ENCODE measurements at places on chromosomes 11 and 22.
A peak's percentile ranks its signal among the peaks of the same experiment; 100 is the strongest.

DNA sequence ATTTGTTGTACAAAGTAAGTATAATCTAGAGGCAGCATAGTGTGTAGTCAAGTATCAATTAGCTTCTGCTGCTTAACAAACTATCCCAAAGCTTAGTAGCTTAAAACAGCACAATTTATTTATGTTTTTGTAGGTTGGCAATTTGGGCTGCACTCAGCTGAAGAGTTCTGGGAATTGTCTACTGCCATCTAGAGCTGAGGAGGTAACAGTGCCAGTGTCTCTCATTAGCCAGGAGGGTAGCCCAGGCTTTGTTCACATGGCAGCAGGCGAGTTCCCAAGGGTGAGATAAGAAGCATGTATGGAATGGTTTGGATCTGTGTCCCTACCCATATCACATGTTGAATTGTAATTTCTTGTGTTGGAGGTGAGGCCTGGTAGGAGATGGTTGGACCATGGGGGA, 45.8 kb upstream of the SLN start:
- DNase-seq, result no peak

GRCh38 chr22:27853424-27853823, 51.9 kb upstream of the MN1 start:
- DNase-seq, result no peak

DNA sequence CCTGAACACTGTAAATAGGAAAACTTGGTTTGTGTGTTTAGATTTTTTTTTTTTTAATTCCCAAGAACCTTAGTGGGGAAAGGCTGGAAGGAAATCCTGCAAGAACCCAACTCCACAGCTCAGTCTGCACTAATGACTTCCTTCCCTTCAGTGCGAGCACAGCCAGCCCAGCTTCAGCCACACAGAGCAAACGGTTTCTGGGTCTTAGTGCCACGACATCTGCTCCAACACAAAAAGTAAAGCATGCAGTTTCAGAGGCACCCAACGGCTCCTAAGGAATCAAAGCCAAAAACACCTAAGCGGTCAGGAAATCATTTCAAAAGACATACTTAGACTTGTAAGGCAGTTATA, 236.1 kb downstream of the TTC28 start:
- DNase-seq, result peak; percentile 43

GRCh38 chr11:34594603-34595002, 26.3 kb upstream of the EHF start:
- DNase-seq, result no peak

DNA sequence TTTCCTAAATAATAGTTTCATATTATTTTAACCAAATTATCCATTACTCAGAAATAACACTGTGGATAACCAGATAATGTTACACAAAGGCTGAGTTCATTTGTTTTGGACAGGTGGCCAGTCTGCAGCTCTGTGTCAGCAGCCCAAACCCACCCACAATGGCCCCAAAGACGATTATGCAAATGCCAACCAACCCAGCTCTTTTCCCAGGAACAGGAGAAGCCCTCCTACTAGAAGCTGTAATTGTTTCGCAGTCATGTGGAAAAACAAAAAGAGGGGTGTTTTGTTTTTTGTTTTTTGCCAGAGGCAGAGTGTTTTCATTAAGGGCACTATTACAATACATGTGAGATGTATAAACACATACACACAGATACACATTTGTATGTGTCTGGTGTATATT, 102.1 kb downstream of the FCHSD2 start:
- no peak for DNase-seq

- no peak for DNase-seq
Measured at GRCh38 chr11:27423125-27423524, 49.5 kb downstream of the LGR4 start.

DNA sequence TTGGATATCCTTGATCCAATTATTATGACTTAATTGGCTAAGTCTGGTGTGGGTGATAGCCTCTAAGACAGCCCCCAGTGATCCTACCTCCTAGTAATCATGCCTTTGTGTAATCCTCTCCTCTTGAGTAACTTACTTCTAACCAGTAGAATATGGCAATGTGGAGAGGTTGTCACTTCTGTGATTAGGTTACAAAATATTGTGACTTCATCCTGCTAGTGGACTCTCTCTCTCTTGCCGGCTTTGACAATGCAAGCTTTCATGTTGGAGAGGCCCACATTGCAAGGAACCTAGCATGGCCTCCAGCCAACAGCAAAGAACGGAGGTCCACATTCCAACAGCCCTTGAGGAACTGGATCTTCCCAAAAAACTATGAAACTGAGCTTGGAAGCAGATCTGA, 19.5 kb downstream of the YPEL4 start:
- DNase-seq, result no peak

- DNase-seq, result no peak
Measured at GRCh38 chr22:40726514-40726913, 47.2 kb downstream of the MCHR1 start.

GRCh38 chr11:104997288-104997687, 25.7 kb downstream of the CASP5 start:
- DNase-seq, result no peak

- DNase-seq, result no peak
Measured at GRCh38 chr22:44133901-44134571, 46.7 kb upstream of the PARVG start.

GRCh38 chr11:36012455-36012854, 68.6 kb downstream of the LDLRAD3 start:
- no peak for DNase-seq

DNA sequence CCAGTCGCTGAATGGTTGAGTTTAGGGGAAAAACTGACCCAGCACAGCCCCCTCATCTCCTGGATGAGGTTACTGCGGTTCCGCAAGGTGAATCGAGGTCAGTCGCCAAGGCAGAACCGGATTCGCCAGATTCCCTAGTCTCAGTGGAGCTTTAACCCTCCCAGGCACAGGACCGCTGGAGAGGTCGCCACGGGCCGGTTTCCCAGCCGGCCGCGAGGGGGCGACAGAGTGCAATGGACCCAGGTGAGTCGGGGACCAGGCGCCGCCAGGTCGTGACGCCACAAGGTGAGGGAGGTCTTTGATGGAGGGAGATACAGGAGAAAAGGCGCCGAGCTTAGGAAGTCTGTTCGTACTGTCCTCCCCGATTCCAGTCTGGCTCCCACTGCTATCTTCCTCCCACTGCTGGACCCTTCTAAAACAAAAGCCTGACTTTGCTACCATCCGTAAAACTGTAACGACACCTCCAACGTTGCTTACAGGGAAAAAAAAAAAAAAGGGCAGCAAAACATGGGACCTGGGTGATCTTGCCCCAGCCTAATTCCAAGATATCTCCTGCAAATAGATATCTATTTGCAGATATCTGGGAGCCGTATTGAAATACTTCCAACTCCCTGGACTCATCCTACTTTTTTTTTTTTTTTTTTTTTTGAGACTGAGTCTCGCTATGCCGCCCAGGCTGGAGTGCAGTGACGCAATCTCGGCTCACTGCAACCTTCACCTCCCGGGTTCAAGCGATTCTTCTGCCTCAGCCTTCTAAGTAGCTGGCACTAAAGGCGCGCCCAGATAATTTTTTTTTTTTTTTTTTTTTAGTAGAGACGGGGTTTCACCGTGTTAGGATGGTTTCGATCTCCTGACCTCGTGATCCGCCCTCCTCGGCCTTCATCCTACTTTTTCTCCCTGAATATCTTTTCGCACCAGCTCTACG, 1.4 kb upstream of the GGA1 start:
- peak; percentile 90 for DNase-seq

DNA sequence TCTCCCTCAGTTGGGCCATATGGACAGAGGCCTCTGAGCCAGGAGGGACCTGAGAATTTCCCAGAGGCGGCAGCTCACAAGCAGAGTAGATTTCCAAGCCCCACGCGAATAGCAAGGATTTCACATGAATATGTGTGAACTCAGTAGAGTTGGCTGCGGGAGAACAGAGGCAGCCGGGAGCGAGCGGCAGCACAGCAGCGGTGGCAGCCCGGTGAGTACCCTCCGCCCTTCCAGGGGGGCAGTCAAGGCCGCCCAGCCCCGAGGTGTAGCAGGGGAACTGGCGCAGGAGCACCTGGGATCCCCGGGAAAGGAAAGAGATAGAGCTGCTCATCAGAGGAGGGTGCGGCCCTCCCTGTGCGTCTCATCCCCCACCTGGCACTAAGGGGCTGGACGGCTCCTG, 8.4 kb upstream of the MS4A15 start:
- DNase-seq, result no peak

DNA sequence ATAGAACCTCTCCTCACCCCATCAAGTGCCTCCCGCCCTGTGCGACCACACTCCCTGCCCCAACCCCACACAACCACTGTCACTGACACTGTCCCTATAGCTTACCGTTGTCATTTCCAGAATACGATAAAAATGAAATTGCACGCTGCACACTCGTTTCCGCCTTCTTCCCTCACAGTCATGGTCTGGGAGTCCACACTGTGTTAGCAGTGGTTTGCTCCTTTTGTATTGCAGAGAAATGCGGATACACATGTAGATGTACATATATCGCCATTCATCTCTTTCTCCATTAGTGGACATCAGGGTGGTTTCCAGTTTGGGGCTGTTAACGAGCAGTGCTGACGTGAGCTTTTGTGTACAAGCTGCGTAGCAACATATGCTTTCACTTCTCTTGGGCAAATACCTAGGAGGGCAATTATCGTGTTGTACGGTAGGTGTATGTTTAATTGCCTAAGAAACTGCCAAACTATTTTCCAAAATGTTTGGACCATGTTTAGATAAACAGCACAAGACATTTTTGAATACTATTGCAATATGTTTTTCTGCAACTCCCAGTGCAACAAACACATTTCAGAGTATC, 59.2 kb upstream of the CD5 start:
- DNase-seq, result no peak

DNA sequence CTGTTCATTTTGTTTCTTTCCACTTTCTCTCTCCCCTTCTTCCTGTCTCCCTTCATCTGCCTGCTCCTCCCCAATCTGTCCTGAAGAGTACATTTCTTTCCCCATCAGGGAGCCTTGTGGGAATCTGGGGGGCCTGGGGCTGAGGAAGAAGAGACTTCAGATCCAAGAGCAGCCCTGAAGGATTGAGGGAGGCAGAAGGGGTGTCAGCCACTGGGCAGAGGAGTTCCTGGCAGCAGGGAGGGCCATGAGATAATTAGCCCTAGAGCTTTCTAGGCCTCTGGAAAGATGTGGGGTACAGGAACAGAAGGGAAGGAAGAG, 24.4 kb upstream of the OAF start:
- no peak for DNase-seq

DNA sequence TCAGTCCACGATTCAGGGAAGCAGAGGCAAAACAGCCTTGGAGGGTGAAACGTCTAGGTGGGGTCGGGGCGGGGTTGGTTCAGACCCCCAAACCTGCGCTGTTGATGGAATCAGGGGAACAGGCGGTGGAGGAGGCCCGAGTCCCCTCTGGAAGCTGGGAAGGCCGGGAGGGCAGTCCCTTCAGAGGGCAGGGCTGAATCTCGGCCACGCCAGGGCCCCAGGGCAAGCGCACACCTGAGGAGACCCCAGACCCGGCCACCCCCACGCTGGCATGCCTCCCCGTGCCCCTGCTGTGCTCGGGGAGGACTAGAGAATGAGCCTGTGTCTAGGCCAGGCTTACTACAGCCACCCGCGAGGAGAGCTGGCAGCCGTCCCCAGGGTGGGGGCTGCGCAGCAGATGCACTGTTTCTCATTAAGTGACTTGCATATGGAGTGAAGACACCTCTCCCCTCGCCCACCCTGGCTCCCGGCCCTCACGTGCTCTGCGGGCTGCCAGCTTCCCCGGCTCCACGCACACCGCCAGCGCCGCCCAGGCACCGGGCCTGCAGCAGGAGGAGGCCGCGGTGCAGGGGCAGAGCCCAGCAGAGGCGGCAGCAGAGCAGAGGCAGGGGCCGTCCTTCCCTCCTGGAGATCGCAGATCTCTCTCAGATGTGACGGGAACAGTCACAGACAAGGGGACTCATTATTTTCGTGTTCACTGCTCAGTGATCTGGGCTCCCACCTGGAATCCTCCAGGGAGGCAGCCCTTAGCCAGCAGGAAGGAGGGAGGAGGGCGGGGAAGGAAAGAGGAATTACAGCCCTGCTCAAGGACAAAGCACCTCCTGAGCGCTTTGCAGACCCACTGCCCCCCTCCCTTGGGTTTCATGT, 47.1 kb upstream of the OPCML start:
- no peak for DNase-seq

- DNase-seq, result no peak
Measured at GRCh38 chr11:58505849-58506248, 2.1 kb downstream of the OR5B21 start.

DNA sequence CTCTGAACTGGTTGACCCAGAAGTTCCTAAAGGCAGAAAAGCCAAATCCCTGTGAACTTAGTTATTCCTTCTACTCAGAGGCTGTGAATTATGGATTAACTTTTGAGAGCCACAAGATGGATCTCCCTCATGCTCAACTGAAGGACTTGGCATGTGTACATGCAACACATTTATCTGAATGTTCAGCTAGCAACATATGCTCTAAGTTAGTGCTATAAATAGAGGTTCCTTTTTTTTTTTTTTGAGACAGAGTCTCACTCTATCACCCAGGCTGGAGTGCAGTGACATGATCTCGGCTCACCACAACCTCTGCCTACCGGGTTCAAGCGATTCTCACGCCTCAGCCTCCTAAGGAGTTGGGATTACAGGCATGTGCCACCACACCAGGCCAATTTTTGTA, 40.1 kb downstream of the EIF4ENIF1 start:
- DNase-seq, result no peak

GRCh38 chr11:38593649-38594048, 1995.6 kb upstream of the RAG2 start:
- no peak for DNase-seq

- DNase-seq, result peak; percentile 14
Measured at GRCh38 chr11:108592591-108593213, 866 bp downstream of the EXPH5 start.

DNA sequence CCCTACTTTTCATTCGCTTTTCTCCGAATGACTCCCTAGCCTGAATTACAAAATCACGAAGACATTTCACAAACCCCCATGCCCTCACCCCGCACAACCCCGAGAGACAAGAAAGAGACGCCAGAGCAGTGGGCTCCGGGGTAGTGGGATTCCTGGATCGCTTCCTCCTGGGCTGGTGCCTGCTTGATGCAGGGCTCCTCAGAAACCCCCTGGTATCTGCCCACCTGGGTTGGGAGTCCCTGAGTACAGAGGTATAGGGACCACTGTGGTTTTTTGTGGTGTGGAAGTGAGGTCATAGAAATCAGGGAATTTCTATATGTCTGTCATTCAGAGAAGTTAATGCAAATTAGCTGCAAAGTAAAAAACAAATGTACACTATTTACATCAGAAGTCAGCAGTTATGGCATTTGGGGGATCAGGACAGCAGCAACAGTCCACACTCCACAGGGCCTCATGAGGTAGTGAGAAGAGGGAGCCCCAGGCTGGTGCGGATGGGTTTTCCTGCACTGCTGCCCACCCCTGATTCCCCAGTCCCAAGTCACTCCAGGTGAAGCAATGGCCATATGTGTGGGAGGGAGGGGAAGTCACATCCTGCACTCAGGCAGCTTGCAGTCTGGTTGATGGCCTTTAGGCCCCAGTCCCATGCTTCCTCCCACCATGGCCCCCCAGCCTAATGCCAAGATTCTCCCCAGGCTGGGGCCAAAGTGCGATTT, 39.6 kb downstream of the BUD13 start:
- no peak for DNase-seq

Data from CD8-positive, alpha-beta memory T cell (primary cell).